ENCODE measurements at places on chromosomes 5 and 9.
A peak's percentile ranks its signal among the peaks of the same experiment; 100 is the strongest.

DNA sequence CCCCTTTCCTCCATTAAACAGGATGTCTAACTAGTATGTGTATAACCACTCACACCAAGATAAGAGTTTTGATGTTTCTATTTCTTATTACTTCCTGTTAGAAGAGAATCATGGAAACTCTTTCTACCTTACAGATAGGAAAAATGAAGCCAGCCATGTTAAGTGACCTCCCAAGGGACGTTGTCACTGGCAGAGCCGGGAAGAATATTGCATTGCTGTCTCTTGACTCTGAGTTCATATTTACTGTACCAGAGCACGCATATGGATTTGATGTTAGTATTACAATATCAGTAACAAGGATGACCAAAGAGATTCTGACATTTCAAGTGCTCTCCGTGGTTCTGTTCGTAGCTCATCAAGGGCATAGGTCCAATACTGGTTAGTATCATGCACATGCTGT lies 12.5 kb upstream of the C5orf63 start:
- DNase-seq, result no peak

- no peak for DNase-seq
These were observed 13.4 kb upstream of the FAM163B start for GRCh38 chr9:133622555-133622954.

GRCh38 chr5:173775261-173776197 lies 112.6 kb upstream of the CPEB4 start:
- DNase-seq, result no peak

GRCh38 chr5:32241034-32241783 lies 67.1 kb upstream of the GOLPH3 start:
- DNase-seq, result no peak

DNA sequence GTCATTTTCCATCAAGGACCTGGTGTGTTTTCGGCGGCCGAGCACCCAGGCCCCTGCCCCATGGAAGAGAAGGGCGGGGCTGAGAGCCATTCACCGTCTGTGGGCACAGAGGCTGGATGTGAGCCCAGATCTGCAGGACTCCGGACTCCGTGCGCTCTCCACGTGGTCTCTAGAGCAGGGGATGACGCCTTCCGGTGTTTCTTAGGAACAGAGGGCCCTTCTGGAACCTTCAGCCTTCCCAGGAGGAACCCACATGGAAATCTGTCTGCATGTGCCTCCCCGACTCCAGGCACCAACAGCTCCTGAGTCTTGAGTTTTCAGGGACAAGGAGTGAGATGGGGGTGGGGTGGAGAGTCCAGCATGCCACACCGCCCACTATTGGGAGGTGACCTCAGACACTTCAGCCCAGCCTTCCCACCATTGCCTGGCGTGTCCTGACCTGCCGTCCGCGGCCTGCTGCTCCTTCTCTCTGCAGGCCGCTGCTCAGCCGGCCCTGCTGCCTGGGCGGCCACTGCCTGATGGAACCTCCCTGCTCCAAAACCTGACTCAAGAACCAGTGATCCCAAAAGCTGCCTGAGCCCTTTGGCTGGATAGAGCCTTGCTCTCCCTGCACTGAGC lies 2.4 kb upstream of the RXRA start:
- DNase-seq, result no peak

GRCh38 chr5:95786821-95787418 lies 35.6 kb downstream of the GLRX start:
- no peak for DNase-seq

DNA sequence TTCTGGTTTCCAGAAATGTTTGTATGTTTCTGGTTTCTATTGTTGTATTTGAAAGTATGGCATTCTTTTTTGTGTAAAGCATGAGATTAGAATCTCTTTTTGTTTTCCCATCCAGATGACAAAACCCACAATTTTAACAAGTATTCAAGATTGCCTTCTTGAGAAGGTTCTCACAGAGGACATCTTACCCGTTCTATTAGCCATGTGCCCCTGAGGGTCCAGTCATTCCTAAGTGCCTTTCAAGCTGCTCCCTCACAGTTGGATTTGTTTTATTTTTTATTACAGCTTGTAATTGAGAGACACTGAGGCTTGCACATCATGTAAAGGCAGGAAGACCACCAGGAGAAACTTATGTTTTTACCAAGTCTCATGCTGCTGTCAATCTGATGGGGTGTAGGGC lies 19.3 kb upstream of the LOX start:
- no peak for DNase-seq

- DNase-seq, result no peak
These were observed 111.2 kb downstream of the SH3TC2 start for GRCh38 chr5:148951612-148952011.

DNA sequence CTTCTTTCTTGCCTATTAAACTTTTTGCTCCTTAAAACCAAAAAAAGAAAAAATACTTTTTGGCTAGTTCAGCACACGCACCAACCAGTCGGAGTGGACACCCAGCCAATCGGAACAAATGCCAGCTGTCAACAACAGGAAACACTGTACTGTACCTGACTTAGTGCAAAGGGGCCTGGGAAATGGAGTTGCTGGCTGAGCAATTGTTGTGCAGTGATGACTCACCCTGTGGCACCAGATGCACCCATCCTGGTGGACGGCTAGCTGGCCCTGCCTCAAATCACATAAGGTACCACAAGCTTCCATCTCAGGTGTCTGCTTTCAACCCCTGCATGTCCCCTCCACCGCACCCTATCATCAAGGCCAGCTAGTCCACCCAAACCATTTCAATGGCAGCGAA lies 20.9 kb downstream of the FOXE1 start:
- no peak for DNase-seq

DNA sequence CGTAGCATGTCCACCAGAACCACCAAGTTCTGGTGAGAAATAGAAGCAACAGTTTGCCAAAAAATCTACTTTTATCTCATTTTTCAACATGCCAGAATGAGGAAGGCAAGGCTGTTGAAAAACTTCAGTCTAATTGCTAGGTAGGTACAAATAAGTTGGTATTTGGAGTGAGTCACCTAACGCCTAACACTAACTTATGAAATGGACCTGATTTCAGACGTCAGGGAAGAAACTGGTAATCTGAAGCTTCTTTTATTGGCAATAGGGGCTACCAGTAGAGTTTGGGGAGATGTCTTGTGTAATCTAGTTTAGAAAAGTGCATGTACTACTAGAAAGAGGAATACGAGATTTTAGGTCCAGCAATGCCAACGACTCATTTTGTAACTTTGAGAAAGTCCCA lies 4.4 kb upstream of the PDE6A start:
- no peak for DNase-seq

DNA sequence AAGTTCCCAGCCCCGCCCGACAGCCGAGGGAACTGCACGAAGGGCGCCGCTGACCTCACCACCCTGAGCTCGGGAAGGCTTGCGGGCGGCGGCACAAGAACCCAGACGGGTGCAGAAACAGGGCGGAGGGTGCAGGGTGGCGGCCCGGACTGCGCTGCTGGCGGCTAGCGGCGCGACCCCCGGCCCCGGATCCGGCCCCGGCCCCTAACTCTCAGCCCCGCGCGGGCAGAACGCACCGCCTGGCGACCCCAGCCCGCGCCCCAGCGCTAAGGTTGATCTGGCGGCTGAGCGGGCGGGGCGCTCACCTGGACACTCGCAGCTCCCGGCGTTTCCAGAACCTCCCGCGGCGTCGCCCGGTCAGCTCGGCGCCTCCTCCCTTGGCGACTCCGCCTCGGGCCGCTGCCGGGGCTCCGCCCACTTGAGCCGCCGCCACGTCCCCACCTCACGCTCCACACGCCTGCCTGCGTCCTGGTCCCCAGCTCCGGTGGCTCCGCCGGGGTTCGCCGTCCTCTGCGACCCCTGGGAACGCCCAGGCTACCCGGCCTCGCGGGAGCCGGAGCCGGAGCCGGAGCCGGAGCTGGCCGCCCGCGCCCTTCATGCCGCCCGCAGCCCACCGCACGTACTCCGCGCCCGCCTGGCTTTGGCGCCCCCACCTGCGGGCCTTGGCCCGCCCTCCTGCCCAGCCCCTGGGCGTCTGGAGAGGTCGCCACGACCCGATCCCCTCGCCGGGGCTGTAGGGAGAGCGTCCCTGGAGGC lies at the start of gene P4HA2:
P4HA2 (minus strand) TSS at position 369 of the 756 bp plus-strand sequence. CDS start 9,227 bp downstream, outside the sequence.
- DNase-seq, result peak; percentile 58

GRCh38 chr5:157520911-157521703 lies 54.5 kb downstream of the ADAM19 start:
- no peak for DNase-seq

DNA sequence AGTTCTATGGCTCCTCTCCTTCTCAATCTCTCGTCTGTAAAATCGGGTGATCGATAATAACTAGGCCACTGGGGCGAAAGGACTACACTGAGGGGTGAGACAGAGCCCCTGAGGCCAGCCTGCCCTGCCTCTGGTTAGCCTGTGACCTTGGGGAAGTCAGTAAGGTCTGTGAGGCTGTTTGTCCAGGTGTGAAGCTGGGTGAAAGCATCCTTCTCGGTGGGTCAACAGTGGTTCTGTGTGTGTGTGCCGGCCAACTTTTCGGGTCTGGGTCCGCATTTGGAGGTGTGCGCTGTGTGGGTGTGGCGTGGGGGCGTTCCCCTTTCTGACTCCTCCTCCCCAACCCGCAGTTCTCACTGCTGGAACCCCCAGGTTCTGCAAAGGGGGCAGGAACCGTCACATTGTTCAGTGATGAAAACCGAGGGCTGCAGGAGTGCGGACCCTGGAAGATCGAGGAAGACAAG lies 5.0 kb upstream of the RNF44 start:
- peak; percentile 17 for DNase-seq

DNA sequence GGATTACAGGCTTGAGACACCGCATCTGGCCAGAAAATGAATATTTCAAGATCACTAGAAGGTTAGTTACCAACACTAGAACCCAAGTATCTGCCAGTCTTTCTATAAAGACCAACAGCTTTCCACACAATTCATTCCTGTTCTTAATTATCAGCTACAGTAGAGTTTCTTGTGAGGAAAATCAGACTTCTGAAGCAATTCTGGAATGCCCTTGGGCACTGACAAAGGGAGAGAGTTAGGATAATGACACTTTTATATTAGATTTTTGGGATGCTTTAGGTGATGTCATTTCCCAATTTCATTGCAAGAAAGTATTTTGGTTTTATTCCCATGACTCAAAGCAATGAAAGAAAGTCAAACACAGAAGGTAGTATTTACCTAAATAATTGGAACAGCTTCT lies 497.0 kb upstream of the TUSC1 start:
- DNase-seq, result no peak

DNA sequence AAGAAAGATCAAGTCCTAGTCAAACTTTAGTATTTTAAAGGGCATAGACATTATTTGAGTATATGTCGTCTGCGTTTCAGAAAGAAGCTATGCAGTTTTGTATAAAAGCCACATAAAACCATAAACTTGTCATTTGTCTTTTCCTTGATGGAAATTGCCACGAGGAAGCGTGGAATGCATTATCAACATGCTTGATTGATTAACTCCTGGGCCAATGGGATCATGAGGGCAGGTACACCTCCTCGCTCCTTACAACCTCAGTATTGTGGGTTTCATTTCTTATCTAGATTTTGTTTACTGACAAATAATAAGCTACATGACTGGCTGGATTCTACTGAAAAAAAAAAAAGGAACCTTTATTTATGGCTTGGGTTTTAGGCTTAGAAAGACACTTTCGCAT lies 122.5 kb upstream of the RFX3 start:
- no peak for DNase-seq

DNA sequence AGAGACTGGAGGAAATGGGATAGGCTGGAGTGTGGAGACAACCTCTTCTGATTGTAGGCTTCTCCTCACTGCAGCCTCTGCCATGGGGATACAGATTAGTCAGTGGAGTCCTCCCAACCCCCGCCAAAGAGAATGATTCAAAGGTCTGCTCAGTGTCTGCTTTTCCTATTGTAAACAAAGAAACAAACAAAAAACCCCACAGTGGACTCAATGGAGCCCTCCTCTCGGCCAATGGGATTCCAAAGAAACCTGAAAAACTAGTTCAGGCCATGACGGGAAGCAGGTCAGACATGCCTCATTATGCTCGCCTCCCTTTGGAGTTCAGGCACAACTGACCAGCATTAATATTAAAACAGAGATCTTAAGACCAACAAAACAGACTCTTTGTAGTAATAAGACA lies 85.8 kb downstream of the SEC61B start:
- DNase-seq, result no peak

DNA sequence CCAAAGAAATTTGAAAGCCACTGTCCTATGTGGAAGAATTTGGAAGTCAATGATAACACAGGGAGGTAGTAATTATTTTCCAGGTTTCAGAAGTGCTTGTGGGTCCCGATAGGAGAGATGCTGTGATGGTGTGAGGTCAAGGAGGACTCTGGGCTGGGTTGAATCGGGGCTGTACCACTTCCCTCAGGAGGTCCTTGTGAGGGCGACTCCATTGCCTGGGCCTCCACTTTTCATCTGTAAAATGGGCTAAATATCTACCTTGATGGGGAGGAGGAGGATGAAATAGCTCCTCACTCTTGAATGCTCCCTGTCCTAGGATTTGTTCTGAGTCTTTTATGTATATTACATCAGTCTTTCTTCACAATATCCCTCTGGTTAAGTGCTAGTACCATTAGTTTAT lies 59.0 kb downstream of the ROPN1L start:
- no peak for DNase-seq

DNA sequence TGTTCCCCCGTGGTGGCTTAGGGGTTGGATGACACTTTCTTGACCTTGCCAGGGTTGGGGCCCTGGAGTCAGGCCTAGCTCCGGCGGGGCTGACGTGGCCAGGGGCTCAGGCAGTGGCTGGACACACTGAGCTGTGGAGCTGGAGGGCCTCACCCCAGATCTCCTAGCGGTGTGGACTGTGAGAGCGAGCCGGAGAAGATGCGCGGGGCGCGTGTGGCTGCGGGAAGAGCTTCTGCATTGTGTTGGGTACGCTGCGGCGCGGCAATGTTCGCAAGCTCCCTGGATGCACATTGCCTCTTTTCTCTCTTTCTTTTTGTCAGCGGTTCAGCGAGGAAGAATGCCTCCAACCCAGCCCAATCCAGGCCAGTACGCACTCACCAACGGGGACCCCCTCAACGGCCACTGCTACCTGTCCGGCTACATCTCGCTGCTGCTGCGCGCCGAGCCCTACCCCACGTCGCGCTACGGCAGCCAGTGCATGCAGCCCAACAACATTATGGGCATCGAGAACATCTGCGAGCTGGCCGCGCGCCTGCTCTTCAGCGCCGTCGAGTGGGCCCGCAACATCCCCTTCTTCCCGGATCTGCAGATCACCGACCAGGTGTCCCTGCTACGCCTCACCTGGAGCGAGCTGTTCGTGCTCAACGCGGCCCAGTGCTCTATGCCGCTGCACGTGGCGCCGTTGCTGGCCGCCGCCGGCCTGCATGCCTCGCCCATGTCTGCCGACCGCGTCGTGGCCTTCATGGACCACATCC lies 4.8 kb downstream of the NR2F1 start:
- no peak for DNase-seq

GRCh38 chr5:61640179-61641021 lies 308.3 kb downstream of the ZSWIM6 start:
- DNase-seq, result no peak

- no peak for DNase-seq
These were observed 116.6 kb upstream of the BNC2 start for GRCh38 chr9:16987026-16987425.
